ENCODE measurements at places on chromosomes 11 and 22. TPM values are rescaled to one million over a fixed set of nuclear protein-coding genes. Genes with fewer than 3 reads are reported as not detected.
A peak's percentile ranks its signal among the peaks of the same experiment; 100 is the strongest.

- no peak for DNase-seq
- no peaks in the 10 kb centered on the region for H3K36me3 ChIP-seq
- no peaks in the 10 kb centered on the region for H3K27me3 ChIP-seq
- H3K4me3 ChIP-seq = no peak overlapping the region
These were observed 409.6 kb downstream of the GUCY1A2 start for GRCh38 chr11:106608677-106609076.

GRCh38 chr11:91296629-91297028 lies 928.0 kb upstream of the FAT3 start:
- H3K4me1 ChIP-seq = no peaks in the 10 kb centered on the region
- H3K27me3 ChIP-seq = no peaks in the 10 kb centered on the region
- H3K36me3 ChIP-seq = no peaks in the 10 kb centered on the region
- DNase-seq = no peak
- H3K4me3 ChIP-seq = no peak overlapping the region
- no peak overlapping the region for H3K27ac ChIP-seq

DNA sequence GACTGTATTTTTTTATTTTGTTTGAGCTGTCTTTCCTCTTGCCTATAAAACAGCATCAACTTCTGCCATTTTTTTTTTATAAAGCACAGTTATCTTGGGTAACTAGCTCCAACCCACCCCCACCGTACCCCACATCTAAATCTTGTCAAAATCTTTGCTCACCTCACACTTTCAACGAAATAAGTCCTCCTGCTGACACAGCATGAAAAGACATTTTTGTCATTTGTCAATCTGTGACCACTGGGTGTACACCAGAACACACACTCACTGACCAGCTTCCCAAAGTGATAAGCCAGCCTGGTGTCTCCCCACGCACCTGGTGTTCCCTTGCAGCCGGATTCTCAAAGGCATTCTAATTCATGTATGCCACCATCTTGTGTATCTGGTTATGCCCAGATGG lies 1.7 kb upstream of the TECTA start:
- no peak overlapping the region for H3K27ac ChIP-seq
- no peaks in the 10 kb centered on the region for H3K36me3 ChIP-seq
- no peak for DNase-seq

GRCh38 chr11:1083621-1084551 lies 9.2 kb downstream of the MUC2 start:
- no peak overlapping the region for H3K27ac ChIP-seq
- H3K4me3 ChIP-seq = no peak overlapping the region
- peak; percentile 13 for DNase-seq
- no peaks in the 10 kb centered on the region for H3K4me1 ChIP-seq

DNA sequence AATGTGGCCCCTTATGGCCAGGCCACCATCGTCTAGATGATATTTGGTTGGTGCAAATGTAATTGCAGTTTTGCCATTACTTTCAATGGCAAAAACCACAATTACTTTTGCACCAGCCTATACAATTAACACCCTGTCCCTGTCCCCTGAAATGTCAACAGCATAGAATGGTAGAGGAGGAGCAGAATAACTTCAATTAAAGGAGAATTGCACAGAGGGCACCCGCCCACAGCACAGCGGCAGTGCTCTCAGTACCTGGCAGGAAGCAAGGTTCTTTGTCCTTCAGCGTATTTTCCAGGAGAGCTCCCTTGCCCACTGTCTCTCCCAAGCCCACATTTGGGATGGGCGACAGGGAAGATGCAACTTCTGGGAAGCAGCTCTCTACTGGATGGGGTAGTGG lies 115.3 kb downstream of the TRIM29 start:
- H3K4me3 ChIP-seq = no peak overlapping the region
- DNase-seq = no peak
- H3K4me1 ChIP-seq = no peaks in the 10 kb centered on the region

GRCh38 chr11:11068113-11068512 lies 210.3 kb upstream of the ZBED5 start:
- no peak overlapping the region for H3K4me3 ChIP-seq
- no peaks in the 10 kb centered on the region for H3K27me3 ChIP-seq
- no peak overlapping the region for H3K27ac ChIP-seq
- H3K4me1 ChIP-seq = no peaks in the 10 kb centered on the region

GRCh38 chr11:118838905-118839553 lies 44.7 kb upstream of the CXCR5 start:
- no peaks in the 10 kb centered on the region for H3K36me3 ChIP-seq
- no peaks in the 10 kb centered on the region for H3K27me3 ChIP-seq
- no peaks in the 10 kb centered on the region for H3K4me1 ChIP-seq
- no peak overlapping the region for H3K27ac ChIP-seq

GRCh38 chr11:133895061-133895479 lies 49.8 kb upstream of the SPATA19 start:
- H3K4me3 ChIP-seq = no peak overlapping the region
- DNase-seq = no peak
- no peak overlapping the region for H3K27ac ChIP-seq
- no peaks in the 10 kb centered on the region for H3K36me3 ChIP-seq

DNA sequence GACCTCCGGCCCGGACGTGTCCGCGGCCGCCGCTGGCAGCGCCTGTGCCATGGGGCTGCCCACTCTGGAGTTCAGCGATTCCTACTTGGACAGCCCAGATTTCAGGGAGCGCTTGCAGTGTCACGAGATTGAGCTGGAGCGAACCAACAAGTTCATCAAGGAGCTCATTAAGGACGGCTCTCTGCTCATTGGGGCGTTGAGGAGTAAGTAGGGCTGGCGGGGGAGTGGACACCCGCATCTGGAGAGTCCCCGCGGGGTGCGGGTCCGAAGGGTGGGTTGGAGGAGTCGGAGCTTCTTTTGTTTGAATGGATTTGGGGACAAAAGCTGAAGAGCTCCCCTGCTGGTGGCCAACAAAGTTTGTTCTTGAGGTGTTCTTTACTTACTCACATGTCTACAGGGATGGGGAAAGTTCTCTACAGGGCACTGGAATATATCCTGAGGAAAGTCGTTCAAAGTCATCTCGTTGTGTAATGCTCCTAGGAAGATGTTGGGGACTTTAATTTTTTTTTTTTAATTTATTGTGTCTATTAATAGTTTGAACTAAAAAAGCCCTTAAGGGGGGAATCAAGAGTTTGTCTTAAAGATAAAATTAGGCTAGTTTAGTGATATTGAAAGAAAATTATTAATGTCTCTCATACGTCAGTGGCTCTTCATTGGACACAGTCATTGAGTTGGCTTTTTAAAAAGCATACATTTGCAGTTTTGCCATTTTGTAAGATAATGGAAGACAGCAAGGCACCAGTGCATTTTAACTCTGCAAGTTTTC lies 725 bp downstream of the ARHGAP42 start:
- no peaks in the 10 kb centered on the region for H3K36me3 ChIP-seq
- H3K27ac ChIP-seq = peak overlapping the region; percentile 85
- no peaks in the 10 kb centered on the region for H3K27me3 ChIP-seq
- H3K4me3 ChIP-seq = peak overlapping the region; percentile 75
- peaks cover 37% of the 10 kb centered on the region for H3K4me1 ChIP-seq

- H3K36me3 ChIP-seq = no peaks in the 10 kb centered on the region
- no peak for DNase-seq
- no peak overlapping the region for H3K4me3 ChIP-seq
- H3K27me3 ChIP-seq = no peaks in the 10 kb centered on the region
- H3K4me1 ChIP-seq = no peaks in the 10 kb centered on the region
These were observed 9.1 kb downstream of the FAM111A start for GRCh38 chr11:59151761-59152160.

GRCh38 chr11:128737704-128738103 lies 43.8 kb downstream of the FLI1 start:
- no peak overlapping the region for H3K4me3 ChIP-seq
- no peak overlapping the region for H3K27ac ChIP-seq
- H3K4me1 ChIP-seq = peaks cover 41% of the 10 kb centered on the region
- no peaks in the 10 kb centered on the region for H3K27me3 ChIP-seq
- H3K36me3 ChIP-seq = no peaks in the 10 kb centered on the region

Gene C11orf86
- total RNA-seq = not detected

Gene OR2AG1
- total RNA-seq = not detected

All from heart right ventricle (tissue), 16 donors.